ENCODE measurements at places on chromosomes 12 and 14.

DNA sequence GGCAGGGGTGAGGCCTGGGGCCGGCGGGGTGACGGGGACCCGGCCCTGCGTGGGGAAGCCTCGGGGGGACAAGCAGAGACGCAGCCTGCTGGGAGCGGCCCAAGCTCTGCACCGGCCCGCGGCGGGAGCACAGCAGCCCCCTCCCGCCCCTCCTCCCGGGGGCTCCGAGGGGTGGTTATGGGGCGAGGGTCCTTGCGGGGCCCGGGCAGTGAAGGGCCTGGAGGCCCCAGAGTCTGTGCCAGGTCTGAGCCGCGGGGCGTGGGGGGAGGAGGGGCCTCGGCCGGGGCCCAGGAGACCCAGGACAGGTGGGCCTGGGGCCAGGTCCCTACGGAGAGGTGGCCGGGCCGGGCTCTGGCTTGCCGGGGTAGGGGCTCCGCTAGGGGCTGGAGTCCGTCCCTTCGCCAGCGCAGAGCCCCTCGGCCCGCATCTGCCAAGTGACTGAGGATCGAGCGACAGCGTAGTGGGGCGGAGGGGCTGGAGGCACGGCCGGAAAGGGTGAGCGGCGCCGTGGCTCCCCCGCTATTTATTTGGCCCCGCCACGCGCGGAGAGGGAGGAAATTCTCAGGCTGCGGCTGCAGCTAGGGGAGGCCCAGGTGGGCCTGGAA is 495 bp downstream of the TMEM121 start:
- no peak for DNase-seq

DNA sequence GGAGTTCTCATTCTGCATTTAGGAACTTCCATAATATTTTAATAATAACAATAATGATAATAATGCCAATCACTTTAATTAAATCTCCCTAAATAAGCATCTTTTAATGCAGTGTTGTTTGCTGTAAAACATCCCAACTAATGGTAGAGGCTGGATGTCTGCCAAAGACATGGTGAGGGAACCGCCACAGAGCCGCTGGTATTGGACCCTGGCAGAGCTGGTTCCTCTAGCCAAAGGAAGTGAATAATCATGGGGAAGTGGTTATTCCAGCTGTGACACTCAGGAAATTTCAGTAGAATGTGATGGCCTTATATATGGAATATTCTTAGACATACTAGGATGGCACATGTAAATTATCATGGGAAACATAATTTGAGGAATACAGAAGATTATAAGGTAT is 483.3 kb downstream of the ZFP36L1 start:
- peak; percentile 42 for DNase-seq

GRCh38 chr12:2052826-2053678 is at the start of gene CACNA1C:
CACNA1C (plus strand) TSS chr12:2052987; CDS start chr12:2053563, 576 bp downstream.
- DNase-seq = peak; percentile 69

GRCh38 chr14:68866991-68867533 is 74.2 kb upstream of the ZFP36L1 start:
- no peak for DNase-seq

- peak; percentile 91 for DNase-seq
Observed at GRCh38 chr14:78005325-78005724, 164.8 kb upstream of the NRXN3 start.

GRCh38 chr12:74957231-74957630 is 252.4 kb downstream of the KCNC2 start:
- no peak for DNase-seq

- no peak for DNase-seq
Observed at GRCh38 chr14:102138535-102138934, 1.2 kb upstream of the WDR20 start.

- DNase-seq = no peak
Observed at GRCh38 chr12:32270818-32271710, 128.3 kb upstream of the FGD4 start.

DNA sequence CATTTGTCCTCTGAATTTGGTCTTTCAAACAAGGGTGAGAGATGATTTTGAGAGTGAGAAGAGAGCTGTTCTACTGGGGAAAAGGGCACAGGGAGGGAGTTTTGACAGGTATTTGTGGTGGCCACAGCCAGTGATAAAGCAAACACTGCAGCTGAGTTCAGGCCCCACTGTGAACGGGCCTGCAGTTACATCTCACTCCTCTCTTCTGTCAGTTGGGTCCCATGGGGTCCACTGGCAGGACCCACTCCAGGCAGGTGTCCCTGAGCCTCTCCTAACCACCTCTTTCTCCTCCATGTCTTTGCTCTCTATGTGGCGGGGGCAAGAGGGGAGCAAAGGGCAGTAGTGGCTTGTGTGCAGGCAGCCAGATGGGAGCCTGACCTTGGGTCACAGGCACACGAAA is 294.8 kb downstream of the APAF1 start:
- no peak for DNase-seq

DNA sequence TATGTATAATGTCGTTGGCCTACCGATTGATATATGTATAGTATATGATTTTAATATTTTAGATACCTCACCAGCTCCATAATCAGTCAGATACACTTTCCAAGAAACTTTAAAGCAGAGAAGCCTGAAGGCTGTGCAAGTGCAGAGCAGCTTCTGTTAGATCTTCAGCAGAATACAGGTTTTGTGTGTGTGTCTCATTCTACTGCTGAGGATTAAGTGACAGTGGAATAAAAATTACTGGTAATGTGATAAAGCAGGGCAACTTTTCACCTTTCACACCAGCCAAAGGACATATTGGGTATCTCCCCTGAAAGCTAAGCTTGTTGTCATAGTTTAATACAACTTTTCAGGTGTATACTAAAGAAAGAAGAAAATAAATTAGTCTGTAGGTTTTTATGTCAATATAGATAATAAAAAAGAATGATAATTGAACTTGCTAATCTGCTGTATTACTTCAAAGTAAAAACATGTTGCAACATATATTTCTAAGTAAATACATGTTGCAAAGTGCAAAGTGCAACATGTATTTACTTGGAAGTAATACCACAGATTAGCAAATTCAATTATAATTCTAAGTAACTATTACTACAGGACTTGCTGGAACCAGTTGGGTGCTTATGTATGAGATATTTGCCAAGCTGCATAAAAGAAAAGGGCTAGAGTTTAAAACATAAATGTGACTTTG is 128.3 kb downstream of the SLC16A7 start:
- DNase-seq = no peak

DNA sequence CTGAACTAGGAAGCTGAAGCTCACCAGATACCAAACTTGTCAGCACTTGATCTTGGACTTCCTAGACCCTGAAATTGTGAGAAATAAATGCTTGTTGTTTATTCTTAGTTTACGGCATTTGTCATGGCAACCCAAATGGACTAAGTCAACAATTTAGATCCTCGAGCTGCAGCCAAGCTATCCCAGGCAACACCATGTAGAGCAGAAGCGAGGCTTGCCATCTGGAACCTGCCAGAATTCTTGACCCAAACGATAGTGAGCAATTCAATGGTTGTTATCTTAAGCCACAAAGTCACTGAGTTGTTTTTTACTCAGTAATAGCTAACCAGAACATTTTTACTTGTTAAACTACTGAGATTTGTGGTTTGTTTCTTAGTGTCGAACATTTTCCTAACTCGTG is 458.5 kb upstream of the FLRT2 start:
- DNase-seq = no peak

- DNase-seq = peak; percentile 62
Observed at GRCh38 chr12:65881348-65881961, 57.2 kb downstream of the HMGA2 start.

DNA sequence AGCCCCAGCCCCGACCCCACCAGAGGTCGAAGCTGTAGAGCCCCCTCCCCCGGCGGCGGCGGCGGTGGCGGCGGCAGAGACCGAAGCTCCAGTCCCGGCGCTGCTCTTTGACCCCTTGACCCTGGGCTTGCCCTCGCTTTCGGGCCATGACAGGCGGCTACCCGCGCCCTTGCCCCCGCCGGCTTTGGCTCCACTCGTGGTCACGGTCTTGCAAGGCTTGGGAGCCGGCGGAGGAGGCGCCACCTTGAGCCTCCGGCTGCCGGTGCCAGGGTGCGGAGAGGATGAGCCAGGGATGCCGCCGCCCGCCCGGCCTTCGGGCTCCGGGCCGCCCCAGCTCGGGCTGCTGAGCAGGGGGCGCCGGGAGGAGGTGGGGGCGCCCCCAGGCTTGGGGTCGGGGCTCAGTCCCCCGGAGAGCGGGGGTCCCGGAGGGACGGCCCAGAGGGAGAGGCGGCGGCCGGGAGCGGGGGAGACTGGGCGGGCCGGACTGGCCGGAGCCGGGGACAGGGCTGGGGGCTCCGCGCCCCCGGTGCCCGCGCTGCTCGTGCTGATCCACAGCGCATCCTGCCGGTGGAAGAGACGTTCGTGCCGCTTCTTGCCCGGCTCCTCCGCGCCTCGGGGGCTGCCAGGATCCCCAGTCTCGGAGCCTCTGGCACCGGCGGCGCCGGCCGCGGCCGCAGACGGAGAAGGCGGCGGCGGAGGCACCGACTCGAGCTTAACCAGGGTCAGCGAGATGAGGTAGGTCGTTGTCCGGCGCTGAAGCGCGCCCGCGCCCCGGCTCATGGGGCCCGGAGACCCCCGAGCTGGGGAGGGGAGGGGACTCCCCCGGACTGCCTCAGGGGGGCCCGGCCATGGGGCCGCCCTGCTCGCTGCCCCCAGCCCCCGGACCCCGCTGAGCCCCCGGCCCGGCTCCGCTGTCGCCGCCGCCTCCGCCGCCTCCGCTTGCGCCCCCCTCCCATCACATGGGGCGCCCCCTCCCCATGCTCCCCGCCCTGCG is 778 bp downstream of the AGAP2 start:
- no peak for DNase-seq

DNA sequence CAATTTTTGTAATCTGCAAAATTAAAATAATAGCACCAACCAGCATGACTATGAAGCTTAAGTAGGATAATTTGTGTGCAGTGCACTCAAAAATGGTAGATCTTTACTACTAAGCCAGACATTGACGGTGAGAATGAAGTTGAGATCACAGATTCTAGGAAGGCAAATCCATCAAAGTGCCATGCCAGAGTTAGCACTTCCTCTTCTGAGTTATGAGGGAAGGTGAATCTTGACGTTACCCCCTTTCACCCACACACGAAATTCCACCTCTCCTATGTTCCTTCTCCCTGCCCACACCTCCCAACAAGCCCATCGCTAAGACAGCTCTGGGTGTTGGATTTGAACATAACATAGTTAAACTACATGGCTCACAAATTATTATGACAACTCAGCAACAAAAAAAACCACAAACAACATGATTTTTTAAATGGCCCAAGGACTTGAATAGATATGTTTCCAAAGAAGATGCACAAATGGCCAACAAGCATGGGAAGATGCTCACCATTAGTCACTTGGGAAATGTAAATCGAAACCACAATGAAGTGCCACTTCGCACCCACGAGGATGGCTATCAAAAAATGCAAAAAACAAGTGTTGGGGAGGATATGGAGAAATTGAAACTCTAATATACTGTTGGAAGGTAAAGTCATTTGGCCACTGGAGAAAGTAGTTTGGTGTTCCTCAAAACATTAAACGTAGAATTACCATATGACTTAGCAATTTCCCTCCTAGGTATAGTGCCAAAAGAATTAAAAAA is 119.3 kb upstream of the RAP1B start:
- no peak for DNase-seq

GRCh38 chr14:50675597-50675996 is 7.5 kb upstream of the SAV1 start:
- no peak for DNase-seq

- DNase-seq = no peak
Observed at GRCh38 chr12:84694116-84694515, 218.5 kb downstream of the SLC6A15 start.

DNA sequence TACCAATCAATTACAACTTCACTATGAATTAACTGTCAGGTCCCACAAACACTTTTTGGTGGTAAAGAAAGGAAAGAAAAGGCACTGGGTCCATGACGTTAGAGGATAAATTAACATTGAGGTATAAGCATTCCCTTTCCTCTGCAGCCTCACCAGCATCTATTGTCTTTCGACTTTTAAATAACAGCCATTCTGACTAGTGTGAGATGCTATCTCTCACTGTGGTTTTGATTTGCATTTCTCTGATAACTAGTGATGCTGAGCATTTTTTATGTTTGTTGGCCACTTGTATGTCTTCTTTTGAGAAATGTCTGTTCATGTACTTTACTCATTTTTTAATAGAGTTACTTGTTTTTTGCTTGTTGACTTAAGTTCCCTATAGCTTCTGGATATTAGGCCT is 9.4 kb downstream of the ANKS1B start:
- no peak for DNase-seq

DNA sequence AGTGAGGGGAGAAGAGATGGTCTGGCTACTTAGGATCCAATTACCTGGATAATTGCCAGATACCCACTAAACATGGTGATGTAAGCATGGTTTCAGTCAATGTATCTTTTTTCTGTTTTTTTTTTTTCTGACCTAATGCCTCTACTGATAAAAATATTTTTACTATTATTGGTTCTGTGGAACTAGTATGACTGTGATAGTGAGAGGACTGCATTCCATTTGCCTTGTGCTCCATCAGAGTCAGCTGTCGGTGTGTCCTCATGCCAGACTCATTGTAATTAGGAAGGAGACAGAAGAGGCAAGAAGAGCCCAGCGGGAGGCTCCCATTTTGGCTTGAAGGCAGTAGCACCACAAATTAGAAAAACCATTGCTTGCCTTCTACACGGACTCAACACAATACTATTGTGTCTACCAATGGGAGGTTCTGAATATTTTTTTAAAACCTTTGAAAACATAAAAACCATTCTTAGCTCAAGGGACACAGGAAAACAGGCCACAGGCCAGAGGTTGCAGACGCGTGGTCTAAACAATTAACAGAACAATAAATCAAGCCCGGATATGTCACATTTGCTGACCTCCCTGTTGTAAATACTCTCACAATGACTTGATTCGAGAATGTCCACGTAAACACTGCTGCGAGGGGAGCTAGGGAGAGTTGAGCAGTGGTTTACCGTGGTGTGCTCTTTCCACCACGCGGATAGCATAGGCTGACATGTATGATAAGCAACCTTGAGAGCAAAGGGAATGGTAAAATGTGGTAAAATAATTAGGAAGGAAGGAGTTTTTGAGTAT is 13.5 kb upstream of the DCP1B start:
- no peak for DNase-seq

DNA sequence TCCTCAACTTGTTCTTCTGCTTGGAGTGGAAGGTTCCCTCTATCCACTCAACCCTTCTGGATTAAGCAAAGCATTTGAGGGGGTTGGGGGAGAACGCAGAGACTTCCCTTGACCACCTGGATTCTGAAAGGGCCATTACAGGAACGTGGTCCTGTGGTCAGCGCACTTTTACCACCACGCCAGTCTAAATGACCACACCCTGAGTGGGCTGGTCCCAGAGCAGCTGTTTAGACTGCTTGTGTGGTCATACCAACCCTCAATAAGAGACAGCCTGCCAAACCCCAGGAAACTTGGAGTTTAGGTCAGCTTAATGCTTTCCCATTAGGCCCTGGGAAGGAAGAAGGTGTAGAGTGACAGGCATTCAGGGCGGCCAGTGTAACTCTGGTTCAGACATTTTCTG is 165.5 kb upstream of the ATP2B1 start:
- DNase-seq = no peak

DNA sequence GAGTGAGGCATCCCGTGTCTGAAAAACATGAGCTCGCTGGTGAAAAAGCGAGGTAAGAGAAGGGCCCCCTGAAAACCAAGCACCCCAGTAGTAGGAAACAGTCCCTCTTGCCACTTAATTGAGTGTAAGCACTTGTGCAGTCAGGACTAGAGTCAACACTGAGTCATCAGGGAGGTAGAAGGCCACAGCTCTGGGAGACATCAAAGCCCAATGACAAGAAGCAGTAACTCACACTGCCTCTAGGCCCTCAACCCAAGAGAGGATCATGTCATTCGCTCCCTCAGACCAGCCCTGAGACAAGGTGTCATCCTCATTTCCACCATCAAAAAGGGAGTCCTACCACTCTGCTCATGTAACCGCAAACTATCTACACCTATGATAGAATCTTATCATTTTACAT is 17.8 kb downstream of the POMT2 start:
- DNase-seq = no peak

- no peak for DNase-seq
Observed at GRCh38 chr12:61757831-61758505, 502.2 kb upstream of the USP15 start.
